ENCODE measurements at places on chromosomes 6 and 20.

DNA sequence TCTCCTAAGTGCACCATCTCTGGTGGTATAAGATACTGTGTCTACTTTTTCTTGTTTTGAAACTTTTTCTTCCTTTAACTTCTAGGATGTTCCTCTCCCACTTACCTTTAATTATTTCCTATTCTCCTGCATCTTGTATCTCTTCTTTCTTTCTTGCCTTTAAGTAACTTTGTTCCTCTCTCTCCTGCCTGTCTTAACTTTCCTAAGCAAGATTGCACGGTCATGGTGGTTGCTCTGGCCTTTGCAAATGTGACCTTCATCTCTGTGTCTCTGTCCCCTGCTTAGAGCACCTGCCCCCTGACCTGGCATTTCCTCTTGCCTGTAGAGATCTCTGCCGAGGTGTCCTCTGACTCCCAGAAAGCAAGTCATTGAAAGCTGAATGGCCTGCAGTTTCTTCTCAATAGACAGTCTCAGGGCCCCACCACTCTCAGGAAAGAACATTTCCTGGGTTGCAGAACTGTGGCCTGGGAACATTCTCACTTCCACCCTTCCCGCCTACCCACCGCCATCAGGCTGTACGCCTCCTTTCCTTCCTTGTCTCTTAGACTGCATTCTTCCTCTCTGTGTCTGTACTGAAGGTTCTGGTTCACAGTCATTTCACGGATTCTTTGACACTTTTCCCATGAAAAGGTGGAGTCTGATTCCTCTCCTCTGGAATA, 12.8 kb downstream of the ZDHHC14 start:
- DNase-seq, result no peak

- no peak for DNase-seq
These were observed 30.1 kb downstream of the TOX2 start for GRCh38 chr20:43944653-43945235.

DNA sequence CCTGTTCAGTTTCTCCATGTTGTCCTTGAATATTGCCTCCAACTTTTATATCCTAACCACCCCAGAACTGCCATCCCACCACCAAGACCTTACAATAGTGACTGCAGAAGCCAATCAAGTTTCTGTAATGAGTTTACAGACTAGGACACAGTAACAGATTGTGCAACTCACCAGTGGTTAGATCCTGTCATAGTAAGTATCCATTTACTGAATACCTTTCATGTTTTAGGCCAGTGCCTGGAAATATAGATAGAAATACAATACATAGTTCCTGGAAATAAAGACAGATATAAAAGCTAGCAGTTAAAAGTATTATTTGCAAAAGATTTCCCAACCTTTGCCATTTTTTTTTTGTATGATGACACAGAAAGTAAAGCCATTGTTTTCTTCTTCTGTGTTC, 471.8 kb upstream of the BTBD3 start:
- no peak for DNase-seq

- no peak for DNase-seq
These were observed 16.9 kb downstream of the KIF16B start for GRCh38 chr20:16556301-16556700.

DNA sequence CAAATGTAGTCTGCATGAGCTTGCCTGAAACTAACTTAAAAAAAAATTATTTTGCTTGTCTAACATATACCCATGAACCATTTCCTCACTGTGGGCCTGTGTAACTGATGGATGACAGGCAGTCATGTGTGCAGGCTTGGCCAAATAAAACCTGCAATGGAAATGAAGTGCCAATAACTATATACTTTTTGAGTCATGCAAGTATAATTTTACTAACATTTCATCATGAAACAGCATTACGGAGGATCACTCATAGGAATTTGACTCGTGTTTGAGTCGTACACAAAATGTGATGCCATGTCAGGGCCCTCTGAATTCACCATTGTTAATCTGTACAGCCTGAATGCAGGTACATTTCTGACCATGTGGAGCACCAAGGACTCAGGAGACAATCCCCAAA, 46.6 kb downstream of the HDDC2 start:
- DNase-seq, result no peak

- DNase-seq, result no peak
These were observed 106.6 kb downstream of the RNASET2 start for GRCh38 chr6:166849749-166850183.

GRCh38 chr6:56956491-56956890, 1.6 kb downstream of the BEND6 start:
- no peak for DNase-seq

DNA sequence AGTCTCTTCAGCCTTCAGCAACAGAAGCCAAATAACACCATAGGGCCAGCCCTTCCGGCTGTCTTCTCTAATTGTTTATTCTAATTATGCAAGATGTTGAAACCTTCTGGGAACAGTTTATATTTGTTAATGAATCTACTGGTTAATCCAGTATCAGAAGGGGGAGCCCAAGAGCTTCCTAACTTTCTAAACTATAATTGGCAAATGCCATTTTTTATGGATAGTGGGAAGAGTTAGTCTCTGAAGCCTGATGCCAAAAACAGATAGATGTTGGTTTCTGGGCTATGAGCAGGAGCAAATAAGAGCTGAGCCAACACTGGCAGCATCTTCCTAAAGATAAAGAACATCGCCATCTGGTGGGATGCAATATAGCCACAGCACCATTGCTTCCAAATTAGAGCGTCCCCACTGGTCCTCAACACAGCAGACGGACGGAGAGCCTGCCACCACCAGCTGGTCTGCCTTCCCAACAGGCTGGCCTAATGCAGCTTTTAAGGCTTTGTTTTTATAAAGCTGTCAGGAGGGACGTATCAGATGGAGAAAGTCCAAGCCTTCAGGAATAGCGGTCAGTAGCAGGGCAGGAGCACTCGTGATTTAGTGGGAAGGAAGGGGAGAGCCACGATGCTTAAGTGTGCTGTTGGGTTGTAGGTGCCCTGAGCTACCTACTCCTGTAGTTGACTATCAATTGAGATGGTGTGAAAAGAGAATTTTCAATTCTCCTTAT, 118.8 kb downstream of the RALGAPA2 start:
- DNase-seq, result peak; percentile 63

GRCh38 chr6:134406311-134406710, 88.4 kb upstream of the SGK1 start:
- DNase-seq, result no peak

GRCh38 chr6:145784683-145785082, 29.9 kb downstream of the FBXO30 start:
- DNase-seq, result no peak

DNA sequence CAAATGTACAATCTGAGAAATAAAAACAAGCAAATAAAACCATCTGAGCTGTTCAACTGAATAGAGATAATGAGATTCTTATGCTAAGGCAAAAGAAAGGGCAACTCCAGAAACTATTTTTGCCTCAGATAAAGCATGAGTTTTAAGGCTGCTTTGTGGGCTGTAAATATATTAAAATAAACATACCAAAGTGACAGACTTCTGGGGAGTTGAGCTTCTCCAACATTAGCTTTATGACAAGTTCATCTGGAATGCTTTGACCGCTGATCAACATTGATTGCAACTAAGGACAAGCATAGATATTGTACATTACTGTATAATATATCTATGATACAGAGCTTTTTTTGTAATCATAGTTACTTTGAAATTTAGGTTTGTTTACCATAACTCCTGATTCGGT, 19.3 kb downstream of the AK9 start:
- no peak for DNase-seq

DNA sequence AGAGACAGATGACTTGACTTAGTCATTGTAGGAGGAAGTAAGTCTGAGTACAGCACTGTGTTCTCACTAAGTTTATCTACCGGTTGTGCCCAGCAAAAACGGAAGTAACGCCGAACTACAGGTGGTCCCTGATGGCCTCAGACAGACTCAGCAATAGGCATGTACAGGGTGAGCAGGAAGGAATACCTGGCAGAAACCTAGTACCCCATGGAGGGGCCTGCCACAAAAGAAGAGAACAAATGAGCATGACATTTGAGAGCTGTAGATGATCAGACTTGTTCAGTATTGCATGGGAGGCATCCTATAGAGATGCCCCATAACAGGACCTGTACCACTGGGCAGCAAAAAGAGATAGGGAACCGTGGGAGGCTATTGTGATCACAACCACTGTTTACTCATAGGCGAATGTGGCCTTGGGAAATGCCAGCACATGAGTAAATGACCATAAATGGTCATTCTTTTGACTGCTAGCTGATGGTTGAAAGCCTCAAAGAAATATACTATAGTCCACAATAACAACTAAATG, 106.4 kb upstream of the TAB2 start:
- DNase-seq, result no peak

- no peak for DNase-seq
These were observed 45.7 kb downstream of the RAMACL start for GRCh38 chr6:166540631-166541331.

- DNase-seq, result no peak
These were observed 9.4 kb upstream of the GMPR start for GRCh38 chr6:16228709-16229665.

- no peak for DNase-seq
These were observed 735.7 kb upstream of the HS3ST5 start for GRCh38 chr6:115078555-115078954.

DNA sequence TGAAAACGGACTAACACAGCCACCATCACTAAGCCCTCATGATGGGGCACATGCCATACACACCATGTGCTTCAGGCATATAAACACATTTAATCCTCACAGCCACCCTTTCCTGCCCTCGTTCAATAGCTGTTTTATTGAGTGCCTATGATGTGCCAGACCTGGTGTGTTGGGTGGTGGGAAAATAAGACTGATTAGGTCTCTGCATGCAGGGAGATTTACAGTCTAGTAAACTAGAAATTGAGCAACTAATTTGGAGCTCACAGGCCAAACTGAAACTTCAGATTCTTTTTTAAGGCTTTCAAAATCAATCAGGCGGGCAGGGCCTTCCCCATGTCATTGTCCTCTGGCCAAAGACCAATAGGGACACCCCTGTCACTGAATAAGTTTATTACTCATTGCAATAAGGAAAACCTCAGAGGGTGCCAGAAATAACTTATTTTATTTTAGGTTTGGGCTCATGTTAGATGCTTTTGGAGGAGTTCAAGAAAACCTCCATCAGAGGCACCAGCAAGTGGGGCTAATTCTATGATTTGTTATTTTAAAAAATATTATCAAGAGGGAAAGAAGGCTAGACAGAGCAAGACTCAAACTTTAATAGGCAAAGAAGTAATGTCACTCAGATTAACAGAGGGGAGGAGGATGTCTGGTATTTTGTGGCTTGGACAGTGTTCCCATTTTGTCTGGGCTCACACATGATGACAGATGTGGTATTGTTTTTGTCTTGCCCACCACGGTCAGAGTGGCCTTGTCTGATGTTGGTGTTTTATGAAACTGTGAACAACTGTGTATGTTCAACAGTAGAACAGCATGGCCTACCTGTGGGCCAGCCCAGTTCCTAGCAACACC, 12.0 kb downstream of the ZFP64 start:
- no peak for DNase-seq

DNA sequence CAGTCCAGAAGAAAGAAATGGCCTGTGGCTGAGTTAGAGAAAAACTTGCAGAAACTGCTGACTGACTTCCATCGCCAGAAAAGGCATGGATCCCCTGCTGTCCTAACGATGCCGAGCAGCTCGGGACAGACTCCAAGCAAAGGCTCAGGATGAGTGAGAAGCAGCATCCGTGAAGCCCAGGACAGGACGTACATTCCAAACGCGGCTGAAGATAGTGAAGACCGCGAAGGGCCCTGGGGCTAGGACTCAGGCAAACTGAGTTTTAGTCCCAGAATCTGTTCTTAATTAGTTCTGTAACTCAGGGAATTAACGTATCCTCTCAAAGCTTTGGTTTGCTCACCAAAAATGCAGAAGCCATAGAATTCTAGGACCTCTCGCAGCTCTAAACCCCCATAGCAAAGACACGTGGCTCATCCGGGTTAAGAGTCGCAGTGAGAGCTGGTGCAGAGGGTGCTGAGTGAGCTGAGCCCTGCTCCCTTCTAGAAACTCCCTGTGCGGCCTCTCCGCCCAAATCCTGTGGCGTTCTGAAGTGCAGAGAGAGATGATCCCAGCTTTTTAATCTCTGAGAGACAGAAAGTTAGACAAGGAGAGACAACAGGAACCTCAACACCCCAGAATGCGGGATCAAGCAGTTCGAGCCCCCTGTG, 132.9 kb upstream of the THBS2 start:
- no peak for DNase-seq

DNA sequence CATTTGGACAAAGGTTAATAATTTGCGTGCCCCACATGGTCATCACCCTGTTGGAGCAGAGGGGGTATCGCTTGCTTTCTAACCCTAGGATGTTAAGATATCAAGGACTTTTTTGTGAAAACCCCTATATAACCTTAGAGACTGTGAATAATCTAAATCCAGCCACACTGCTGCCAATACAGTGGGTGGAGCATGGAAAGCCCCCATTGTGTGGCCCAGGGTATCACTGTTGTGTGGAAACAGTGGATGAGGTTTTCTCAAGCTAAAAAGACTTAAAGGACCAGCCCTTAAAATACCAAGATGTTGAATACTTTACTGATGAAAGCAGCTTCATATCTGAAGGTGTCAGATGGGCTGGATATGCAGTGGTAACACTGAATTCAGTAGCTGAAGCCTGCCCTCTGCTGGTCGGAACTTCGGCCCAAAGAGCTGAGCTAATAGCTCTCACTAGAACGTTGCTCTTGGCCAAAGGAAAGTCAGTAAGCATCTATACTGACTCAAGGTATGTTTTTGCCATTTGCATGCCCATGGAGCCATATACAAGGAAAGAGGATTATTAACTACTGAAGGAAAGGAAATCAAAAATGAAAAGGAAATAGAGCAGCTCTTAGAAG, 695.2 kb downstream of the PHF3 start:
- DNase-seq, result peak; percentile 55

GRCh38 chr6:18101271-18101670, 21.2 kb downstream of the NHLRC1 start:
- DNase-seq, result no peak

GRCh38 chr20:44412402-44413144, 57.1 kb downstream of the HNF4A start:
- no peak for DNase-seq

DNA sequence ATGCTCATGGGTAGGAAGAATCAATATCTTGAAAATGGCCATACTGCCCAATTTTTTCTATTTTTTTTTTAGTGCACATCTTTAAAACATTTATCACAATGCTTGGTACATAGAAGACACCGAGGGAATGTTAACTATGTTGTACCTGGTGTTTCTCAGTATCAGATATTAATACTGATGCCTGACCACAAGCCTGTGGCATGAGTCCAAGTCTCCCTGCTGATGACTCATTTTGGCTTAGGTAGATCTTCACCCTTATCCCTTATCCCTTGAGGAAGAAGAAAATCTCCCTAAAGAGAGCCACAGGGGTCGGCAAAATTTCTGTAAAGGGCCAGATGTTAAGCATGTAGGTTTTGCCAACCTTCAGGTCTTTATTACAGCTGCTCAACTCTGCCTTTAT, 14.5 kb downstream of the CD109 start:
- DNase-seq, result no peak

All from globus pallidus (tissue), 1 donor.